ENCODE measurements at places on chromosomes 11 and 22.

DNA sequence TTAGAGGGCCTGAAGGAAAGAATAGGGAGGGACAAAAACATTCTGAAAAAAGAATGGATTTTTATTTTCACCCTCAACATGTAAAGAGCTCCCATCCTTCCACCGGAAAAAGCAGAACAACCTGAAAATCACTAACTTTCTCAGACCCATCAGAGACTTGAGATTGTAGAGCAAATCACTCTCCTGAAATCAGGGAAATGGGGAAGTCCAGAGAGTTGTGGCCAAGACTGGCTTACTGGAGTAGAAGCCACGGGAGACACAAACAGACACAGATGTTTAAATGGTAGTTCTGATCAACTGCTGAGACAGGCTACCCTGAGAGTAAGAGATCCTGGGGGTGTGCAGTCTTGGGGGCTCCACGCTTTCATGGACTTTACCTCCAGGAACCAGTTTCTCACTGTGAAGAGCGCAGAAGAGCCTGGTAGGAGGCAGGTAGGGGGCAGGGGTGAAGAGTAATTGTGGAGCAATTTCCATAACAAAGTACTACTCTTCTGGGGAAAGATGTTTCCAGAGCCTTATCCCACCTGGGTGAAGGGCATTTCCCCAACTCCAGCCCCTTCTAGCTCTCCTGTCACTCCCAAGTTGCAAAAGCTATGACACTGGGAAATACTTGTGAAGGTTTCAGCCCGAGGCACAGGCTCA, 47.1 kb downstream of the ASCL2 start:
- no peak for DNase-seq

GRCh38 chr11:30186748-30187147, 44.1 kb upstream of the FSHB start:
- DNase-seq = no peak

DNA sequence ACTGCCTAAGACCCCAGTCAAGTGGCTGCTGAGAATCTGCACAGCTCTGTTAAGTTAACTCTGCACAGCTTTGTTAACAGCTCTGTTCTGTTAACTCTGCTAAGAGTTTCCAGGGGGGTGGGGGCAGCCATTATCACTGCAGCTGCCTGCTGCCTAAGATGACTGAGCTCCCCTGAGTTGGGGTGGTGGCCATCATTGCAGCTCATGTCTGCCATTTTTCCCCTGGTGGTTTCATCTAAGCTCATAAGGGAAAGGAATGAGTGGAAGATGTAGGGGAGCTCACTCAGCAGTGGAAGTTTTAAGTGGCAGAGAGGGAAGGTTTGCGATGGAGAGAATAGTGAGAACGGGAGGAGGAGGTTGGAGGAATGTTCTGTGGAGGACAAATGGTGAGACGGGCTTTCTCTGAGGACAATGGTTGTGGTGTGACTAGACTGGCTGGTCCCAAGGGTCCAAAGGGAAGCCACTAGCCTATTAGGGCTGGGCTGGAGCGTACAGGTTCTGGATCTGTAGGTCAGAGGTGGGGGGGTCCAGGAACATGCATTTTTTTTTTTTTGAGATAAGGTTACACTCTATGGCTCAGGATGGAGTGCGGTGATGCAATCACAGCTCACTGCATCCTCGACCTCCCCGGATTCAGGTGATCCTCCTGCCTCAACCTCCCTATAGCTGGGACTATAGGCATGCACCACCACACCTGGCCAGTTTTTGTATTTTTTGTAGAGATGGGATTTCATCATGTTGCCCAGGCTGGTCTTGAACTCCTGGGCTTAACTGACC, 13.5 kb upstream of the PLET1 start:
- no peak for DNase-seq

GRCh38 chr22:49365910-49366309, 461.8 kb downstream of the BRD1 start:
- no peak for DNase-seq

GRCh38 chr11:68524213-68524612, 63.7 kb downstream of the PPP6R3 start:
- DNase-seq = no peak

GRCh38 chr22:46369716-46370583, 34.4 kb downstream of the TRMU start:
- no peak for DNase-seq

- no peak for DNase-seq
Observed at GRCh38 chr11:94507485-94507884, 4.8 kb upstream of the C11orf97 start.
